Transverse colon (tissue), 4 donors: ENCODE measurements at places on chromosomes 5 and 9.

- DNase-seq: peak; percentile 9
These were observed 15.5 kb upstream of the SLC36A3 start for GRCh38 chr5:151318850-151319732.

- no peak for DNase-seq
These were observed 7.8 kb upstream of the ANXA1 start for GRCh38 chr9:73143711-73144328.

- no peak for DNase-seq
These were observed 29.8 kb downstream of the C5orf22 start for GRCh38 chr5:31561946-31562345.

DNA sequence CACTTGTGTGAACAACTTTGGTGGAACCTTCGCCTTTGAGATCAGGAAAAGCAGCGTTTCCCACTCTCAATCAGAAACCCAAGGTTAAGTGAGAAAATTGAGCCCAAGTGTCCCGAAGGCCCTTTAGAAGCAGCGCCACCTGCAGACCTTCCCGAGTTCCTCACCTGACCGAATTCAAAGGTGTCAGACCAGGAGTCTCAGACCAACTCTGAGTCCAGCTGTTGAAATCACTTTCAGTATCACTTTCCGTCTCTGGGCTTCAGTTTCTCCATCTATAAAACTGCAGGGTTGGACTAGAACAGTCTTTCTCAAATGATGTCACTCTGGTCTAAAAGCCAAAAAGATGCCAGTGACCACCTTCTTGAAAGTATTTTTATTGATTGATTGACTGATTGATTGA is 31.7 kb upstream of the GRHPR start:
- peak; percentile 77 for DNase-seq

DNA sequence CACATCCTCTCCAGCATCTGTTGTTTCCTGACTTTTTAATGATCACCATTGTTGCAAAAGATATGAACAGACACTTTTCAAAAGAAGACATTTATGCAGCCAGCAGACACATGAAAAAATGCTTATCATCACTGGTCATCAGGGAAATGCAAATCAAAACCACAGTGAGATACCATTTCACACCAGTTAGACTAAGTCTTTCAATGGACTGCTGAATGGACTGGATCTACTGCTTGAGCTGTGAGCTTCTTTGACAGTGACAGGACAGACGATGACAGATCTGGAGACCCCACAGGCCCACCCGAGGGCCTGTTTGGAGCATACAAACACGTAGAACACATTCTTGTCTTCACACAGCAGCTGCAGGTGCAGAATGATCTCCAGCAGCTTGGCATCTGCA is 266.1 kb upstream of the RIOK2 start:
- no peak for DNase-seq

DNA sequence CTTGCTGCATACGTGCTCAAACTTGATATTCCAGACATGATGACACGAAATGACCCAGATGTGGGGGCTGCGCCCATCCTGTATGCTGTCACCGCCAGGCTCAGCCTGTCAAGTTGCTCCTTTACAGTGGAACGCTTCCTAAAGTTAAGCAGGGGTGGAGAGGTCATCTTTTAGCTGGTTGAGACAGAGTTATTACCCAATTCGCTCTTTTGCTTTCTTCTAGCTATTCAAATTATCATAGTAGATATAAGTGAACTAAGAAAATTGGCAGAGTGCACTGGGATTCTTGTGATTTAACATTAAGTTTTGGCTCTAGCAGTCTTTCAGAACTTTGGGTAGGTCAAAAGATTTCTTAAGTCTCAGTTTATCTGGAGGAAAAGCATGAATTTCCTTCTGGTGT is 69.8 kb upstream of the BASP1 start:
- no peak for DNase-seq

DNA sequence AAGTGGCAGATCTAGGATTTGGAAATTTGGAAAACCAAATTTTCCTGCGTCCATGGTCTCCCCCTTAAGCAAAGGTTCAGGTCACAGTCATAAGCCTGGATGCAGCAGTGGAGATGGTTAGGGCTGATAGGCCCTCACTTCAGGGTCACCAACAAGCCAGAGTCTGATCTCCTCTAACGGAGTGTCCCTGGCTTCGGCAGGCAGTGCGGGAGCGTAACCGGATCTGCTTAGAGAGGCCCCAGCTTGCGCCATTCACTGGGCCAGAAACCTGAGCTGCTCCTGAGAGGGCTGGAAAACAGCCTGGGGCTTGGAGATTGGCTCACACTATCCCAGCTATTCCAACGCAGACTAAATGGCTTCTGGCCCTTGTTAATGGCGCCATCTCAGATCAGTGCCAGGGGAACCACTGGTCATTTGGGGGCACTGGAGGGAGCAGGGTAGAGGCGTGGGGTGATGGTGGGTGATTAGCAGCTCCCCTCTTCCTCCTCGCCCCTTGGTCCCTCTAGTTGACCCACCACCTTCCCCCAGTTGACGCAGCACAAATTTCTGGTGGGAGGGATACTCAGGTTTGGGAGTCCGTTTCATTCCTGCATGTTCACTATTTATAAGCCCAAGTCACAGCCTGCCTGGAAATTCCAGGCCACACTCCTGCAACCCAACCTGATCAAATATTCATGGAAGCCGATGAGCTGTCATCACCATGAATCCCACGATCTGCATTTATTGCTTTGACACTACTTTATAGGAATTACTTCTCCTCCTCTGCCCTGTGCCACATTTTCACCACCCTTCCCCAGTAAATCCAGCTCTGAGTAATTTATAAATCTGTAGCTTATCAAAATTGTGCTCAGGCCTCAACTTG is 134.6 kb upstream of the CPEB4 start:
- no peak for DNase-seq

DNA sequence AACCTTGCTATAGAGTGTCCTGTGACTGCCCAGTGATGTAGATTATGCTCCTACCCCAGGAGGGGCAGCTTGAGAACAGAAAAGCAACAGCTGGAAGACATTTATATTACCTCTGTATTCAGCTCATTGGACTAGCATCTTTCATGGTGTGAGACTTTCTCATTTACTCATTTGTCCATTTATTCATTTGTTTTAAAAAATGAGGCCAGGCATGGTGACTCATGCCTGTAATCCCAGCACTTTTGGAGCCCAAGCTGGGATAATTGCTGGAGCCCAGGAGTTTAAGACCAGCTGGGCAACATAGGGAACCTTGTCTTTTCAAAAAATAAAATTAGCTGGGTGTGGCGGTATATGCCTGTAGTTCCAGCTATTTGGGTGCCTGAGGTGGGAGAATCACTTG is 130.0 kb upstream of the LHFPL2 start:
- DNase-seq: no peak

DNA sequence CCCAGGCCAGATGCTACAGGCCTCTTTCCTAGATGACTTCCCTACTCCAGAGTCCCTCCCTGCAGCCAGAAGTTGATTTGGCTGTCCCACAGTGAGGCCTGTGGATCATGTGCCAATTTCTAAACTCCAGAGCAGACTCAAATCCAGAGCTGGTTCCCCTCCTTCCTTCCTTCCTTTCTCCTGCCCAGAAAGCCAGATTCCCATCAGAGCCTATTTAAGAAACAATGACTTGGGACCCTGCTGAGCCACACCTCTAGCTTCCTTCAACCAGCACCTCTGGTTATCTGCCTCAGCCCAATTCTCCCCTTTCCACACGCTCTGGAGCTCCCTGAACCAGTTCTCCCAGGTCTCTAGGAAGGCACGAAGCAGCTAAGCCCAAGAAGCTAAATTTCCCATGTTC is 7.2 kb downstream of the FAM219A start:
- DNase-seq: no peak

DNA sequence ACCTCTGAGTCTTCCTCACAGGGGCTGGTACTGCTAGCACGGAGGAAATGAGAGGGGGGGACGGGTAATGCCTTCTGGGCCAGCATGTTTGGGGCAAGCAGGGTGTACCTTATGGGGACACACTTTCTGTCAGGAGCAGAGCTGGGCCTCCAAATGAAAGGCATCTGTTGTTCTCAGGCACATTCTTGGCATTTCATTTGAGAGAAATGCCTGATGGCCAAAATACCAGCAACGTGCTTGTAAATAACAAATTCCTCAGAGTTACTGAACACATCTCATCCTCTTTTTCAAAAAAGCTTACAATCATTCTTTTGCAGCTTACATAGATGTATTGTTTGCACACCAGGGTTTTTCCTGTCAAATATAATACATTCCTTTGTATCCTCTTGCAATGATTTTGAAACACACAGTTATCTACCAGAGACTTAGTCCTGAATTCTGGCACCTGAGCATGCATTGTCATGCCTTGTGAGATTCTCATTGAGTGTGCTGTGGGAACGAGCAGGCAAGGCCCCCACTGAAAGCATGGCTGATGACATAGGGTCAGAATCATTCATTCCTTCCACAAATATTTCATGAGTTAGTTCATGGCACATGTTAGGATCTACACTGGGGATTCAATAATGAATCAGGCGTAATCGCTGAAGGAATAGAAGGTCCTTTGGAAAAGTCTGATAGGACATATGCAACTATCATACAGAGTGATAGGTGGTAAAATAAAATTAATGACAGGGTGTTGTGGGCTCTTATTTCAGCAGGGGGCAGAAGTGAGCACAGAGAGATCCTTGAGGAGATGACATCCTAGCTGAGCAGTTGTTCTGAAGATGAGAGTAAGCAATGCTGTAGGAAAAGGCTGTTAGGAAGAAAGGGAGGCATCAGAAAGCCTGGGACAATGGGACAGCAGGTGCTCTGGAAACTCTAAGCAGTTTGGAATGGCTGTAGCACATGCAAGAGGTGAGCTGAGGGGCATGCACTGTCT is 260.9 kb upstream of the TUT7 start:
- DNase-seq: no peak

DNA sequence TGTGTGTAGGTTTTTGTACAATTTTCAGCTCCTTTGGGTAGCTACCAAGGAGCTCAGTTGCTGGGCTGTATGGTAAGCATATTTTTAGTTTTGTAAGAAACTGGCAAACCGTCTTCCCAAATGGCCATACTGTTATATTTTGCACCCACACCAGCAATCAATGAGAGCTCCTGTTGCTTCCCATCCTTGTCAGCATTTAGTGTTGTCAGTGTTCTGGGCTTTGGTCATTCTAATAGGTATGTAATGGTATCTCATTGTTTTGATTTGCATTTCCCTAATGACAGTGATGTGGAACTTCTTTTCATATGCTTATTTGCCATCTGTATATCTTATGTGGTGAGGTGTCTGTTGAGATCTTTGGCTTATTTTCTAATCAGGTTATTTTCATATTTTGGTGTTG is 320.1 kb downstream of the MLLT3 start:
- DNase-seq: no peak

DNA sequence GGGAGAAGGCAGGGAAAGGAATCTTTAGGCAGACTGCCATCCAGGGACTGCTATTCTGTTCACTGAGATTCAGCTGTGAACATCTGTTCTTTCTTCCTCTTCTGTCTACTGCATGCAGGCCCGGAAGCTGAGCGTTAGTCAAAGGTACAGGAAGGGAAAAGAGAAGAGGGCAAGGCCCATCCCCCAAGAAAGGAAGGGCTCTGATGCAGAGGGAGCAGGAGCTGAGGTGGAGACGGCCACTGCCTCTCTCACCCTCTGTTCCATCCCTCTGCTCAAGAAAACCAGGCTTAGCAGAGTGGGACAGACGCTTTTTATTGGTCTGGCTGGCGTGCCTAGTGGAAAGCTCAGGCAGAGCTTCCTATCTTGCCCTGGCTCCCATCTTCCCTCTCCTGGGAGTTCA is 57.6 kb downstream of the PFDN1 start:
- DNase-seq: no peak

DNA sequence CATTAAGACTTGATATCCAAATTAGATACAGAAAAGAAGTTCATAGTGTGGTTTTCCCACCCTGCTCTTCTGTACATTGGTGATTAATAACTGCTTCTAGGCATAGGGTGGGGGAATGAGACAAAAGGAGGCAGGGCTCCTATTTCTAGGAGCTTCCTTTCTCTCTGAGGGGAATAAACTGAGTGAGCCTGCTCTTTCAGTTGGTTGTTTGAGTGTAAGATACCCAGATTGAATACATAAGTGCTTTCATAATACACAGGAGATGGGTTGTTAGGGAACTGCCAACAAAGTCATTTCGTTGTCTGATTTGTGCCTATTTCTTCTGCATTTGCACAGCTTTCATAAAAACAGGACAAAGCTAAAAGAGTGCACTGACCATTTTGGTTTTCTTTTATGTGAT is 48.9 kb upstream of the TTC23L start:
- DNase-seq: no peak

- no peak for DNase-seq
These were observed 4.7 kb downstream of the VDAC1 start for GRCh38 chr5:134000091-134000511.

GRCh38 chr9:98383758-98384157 is 128.3 kb upstream of the TBC1D2 start:
- DNase-seq: no peak

- DNase-seq: no peak
These were observed 61.2 kb downstream of the PIK3R1 start for GRCh38 chr5:68276740-68277139.

DNA sequence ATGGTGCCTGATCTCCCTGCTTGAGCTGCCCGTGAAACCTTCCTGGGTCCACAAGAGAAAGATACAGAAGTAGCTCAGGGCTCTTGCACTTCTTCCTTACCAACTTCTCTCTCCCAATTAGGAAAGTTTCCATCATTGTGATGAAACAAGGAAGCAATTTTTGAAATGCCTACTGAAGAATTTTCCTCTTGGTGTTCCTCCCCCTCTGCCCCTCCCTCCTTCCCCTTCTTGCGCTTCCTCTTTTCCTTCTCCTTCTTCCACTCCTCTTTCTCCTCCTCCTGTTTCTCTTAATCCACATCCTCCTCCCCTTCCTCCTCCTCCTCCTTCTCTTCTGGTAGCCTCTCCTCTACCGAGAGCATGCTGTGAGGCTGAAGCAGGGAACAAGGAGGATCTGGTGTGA is 36.3 kb upstream of the OTULINL start:
- no peak for DNase-seq

GRCh38 chr5:42842921-42843641 is 31.4 kb upstream of the SELENOP start:
- DNase-seq: no peak

DNA sequence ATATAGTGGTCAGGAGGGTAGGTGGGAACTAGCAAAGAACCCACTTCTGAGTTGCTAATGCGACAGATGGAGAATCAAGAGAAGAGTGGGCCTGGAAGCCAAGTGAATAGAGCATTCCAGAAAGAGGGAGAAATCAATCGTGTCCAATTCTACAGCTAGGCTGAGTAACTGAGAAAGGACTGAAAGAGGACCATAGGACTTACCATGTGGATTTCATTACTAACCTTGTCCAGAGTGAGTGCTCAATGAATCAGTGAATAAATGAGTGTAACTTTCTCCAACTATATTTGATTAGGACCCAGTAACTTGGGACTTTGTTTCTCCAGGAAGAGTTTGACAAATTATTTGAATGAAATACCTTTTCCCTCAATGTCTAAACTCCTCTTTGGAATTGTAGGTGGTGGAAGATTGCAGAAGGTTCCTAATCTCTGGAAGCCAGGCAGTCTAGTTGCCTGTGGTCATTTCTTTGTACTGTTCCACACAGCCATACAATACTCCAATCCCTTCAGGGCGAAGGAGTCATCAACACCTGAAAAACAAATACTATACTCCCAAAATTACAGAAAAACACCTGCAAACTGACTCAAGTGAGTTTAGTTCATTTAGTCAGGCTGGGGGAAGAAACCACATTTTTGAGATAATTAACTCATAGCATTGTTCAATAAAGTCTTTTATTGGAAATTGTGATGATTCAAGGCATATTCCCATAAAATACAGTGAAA is 2.6 kb upstream of the F2RL1 start:
- DNase-seq: no peak

- no peak for DNase-seq
These were observed 3.4 kb upstream of the COL15A1 start for GRCh38 chr9:98940276-98940675.

GRCh38 chr5:33033516-33033915 is 322.4 kb downstream of the NPR3 start:
- no peak for DNase-seq
